Vagina (tissue), 2 donors: ENCODE measurements at places on chromosomes 1 and 21.

- DNase-seq = no peak
Observed at GRCh38 chr21:32782698-32783097, 11.1 kb upstream of the PAXBP1 start.

GRCh38 chr21:34561806-34562205, 49.8 kb upstream of the KCNE1 start:
- no peak for DNase-seq

- no peak for DNase-seq
Observed at GRCh38 chr1:214567481-214567980, 16.1 kb upstream of the PTPN14 start.

DNA sequence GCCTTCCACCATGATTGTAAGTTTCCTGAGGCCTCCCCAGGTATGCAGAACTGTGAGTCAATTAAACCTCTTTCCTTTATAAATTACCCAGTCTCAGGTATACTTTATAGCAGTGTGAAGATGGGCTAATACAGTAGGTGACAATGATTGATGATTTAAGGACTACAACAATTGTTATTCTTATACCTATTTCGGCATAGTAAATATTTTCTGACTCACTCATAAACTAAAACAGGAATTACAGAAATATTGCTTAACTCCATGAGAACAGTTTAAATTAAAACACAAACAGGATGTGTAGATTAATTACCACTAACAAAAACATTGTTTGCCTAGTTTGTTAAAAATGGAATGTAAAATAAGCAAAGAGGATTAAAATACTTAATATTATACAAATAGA, 839.9 kb downstream of the LTN1 start:
- DNase-seq = no peak

DNA sequence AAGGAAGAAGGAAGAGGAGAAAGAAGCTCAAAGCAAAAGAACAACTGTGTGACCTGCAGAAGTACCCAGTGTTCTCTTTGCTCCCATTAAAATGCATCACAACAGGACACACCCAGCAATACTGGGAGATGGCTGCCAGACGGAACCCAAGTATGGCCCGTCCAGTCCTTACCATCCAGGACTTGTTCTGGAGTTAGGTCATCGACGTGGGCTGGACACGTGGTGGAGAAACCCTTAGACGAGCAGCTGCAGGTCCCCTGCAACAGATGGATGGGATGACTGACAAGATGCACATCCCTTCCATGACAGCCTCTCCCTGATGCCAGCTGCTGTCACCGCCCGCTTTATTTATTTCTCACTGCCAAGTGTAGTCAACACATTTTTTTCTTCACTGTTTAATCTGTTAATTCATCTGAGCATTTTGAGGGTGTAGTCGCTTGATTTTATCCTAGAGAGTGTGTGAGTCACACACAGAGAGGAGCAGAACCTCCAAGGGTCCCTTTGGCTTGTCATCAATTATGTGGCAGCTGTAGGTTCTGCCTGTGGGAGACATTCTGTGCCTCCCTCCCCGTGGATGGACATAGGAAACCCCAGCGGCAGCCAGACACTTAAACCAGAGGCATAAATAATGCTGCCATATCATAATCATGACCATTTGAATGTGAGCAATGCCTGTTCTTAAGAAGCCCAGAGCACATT, 80.9 kb downstream of the ABCA4 start:
- DNase-seq = no peak

GRCh38 chr1:63122079-63122478, 200.3 kb upstream of the FOXD3 start:
- no peak for DNase-seq

DNA sequence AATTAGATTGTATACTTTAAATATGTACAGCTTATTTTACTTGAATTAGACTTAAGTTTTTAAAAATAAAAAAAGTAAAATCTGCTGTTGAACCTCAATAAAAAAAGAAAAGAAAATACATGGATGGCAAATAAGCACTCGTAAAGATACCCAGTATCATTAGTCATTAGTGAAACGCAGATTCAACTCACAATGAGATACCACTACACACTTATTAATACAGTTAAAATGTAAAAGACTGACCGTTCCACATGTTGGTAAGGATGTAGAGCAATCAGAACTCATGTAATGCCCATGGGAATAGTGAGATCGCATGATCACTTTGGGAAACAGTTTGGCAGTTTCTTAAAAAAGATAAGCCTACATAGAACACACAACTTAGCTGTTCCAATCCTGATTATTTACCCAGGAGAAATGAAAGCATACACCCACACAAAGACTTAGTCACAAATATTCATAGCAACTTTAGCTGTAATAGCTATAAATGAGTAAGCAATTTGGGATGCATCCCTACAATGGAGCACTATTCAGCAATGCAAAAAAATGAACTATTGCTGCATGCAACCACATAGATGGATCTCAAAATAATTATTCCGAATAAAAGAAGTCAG, 7.3 kb downstream of the SH2D1B start:
- no peak for DNase-seq

GRCh38 chr1:205396967-205397616, 24.8 kb downstream of the LEMD1 start:
- no peak for DNase-seq

- DNase-seq = no peak
Observed at GRCh38 chr1:62437273-62437940, 558 bp downstream of the USP1 start.

GRCh38 chr1:231919886-231920285, 293.3 kb downstream of the DISC1 start:
- DNase-seq = no peak

DNA sequence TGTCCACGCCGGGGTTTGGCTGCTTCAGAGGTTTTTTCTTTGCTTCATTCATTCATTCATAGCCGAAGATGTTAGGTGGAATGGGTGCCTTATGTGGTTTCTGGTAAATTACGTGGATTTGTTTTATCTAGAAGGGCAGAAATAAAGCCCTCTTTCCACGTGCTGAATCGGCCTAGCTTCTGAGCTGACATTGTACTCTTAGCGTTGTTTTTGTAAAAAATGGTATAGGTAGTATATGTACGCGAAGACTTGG, 1.5 kb downstream of the GALNT2 start:
- DNase-seq = no peak

DNA sequence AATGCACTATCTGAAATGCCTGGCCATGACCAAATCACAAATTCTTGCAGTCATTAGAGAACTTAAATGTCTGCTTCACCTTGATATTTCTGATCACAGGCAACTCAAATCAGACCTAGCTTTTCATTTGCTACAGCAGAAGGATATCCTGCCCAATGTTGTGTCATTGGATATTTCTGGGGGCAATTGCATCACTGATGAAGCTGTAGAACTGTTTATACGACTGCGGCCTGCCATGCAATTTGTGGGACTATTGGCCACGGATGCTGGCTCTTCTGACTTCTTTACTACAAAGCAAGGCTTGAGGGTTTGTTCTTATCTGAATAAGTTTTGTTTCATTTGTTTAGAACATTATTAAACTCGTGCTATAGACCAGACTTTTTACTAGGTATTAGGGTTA, 14.9 kb downstream of the ZYG11A start:
- no peak for DNase-seq

GRCh38 chr1:30758785-30759380, 1.3 kb upstream of the LAPTM5 start:
- DNase-seq = no peak

DNA sequence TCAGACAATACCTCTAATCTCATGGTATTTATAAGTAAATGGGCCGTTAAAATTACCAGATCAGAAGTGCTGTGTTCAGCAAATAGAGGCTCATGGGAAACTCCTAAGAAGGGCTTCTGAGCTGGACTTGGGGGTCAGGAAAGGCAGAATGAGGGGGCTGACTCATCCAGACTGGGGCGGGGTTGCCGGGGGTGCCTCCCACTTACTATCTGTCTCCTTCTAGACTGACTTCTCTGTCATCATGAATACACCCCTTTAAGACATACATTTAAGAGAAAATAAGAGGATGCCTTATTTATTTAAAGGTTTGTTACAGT, 96.0 kb upstream of the ERRFI1 start:
- no peak for DNase-seq

GRCh38 chr1:81209461-81209860, 591.3 kb upstream of the ADGRL2 start:
- no peak for DNase-seq

DNA sequence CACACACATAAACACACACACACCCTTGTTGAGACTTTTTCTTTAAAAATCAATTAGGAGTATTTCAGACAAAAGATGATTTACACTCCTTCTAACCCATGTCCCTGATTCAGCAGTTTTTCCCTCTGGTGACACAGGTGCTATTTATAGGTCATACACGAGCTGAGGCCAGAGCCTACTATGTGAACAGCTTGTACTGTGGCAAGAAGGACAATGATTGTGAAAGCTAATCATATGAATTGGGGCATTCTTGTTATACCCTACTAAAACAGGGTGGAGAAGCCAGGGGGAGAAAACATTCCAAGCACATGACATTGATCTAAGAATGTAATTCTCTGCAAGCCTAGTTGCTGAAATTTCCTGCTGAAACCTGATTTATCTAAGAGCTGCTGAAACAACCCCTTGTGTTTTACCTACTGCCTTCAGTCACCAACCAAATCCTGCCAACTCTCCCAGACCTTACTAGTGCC, 60.3 kb downstream of the XCL1 start:
- no peak for DNase-seq

DNA sequence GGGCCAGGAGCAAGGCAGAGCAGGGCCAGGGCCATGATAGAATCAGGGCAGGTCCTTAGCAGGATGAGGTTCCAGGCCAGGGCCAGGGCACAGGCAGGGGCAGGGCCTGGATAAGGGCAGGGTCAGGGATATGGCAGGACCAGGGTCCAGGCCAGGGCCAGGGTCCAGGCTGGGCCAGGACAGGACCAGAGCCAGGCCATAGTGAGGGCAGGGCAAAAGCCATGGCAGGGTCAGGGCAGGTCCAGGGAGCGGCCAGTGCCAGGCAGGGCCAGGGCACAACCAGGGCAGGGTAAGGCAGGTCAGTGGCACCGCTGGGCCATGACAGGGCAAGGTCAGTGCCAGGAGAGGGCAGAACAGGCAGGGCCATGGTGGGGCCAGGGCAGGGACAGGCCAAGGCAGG, 152.2 kb downstream of the LIPI start:
- no peak for DNase-seq

DNA sequence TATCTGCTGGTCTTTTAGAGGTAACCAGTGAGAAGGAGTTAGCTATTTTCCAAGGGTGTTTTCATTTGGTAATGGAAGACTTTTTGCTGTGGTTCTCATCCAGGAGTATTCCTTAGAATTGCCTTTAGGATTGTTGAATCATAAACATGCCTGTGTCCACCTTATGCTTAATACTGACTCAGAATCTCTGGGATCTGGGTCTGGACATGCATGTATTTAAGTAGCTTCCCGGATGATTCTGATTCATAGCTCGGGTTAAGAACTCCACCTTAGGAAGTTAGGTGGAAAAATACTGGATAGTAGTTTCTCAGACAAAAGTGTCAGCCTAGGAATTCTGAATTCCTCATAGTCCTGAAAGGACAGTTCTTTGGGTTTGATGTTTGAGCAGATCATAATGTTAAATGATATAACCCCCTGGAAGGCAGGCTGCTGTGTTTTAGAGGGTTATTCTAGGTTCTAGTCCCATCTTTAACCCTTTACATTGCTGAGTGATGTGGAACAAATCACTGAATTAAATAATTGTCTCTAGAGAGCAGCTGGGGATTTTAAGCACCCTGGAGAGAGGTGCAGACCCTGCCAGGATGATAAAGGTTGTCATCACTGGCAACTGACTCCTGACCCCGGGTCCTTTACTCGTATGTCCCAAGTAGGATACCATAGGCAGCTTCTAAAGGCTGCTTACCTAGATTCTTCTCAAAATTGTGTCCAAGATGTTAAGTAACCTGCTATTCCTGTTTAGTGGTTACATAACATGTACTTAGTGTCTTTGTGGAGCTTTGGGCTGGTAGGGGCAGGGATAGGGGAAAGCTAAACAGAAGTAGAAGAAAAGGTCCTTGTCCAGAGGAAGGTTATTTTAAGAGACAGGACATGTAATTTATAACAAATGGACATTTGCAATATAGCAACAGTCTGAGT, 14.5 kb upstream of the C4BPB start:
- DNase-seq = no peak

- DNase-seq = no peak
Observed at GRCh38 chr1:10736634-10737586, 59.5 kb downstream of the CASZ1 start.

GRCh38 chr1:81780705-81781454, 19.9 kb upstream of the ADGRL2 start:
- DNase-seq = no peak

DNA sequence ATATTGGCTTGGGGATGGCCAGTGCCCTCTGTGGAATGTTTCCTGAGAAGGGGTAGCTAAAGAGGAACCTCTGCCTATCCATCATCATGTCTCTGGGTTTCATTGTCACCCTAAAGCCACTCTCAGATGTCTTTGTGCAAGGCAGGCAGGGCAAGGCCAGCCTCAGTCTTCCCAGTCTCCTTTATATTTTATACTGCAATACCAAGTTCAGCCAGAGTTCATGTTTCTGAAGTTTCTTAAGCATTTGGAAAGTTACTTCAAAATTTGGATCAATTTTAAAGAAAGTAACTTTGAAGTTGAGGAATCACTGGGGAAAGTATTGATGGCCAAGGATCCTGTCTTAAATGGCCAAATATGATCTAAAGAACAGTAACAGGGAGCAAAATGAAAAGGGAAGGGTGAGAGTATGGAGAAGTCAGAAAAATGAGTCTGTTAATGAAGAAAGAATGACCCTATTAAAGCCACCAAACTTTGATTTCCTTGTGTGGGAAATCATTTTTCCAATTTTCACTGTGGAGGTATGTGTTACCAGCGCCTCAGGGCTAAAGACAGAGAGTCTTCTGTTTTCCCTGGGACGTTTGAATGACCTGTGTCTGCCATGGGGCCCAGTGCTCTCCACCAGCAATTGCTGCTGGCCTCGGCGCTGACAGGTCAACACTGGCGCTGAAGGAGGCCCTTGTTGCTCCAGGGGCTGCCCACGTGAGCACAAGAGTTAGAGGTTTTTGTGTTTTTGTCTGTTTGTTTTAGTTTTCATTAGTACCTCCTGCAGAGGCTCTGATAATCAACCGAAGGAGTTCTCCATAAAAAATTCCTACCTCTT, 93.9 kb downstream of the ATP5PO start:
- DNase-seq = no peak

- no peak for DNase-seq
Observed at GRCh38 chr21:38306433-38307141, 49.8 kb downstream of the KCNJ15 start.

DNA sequence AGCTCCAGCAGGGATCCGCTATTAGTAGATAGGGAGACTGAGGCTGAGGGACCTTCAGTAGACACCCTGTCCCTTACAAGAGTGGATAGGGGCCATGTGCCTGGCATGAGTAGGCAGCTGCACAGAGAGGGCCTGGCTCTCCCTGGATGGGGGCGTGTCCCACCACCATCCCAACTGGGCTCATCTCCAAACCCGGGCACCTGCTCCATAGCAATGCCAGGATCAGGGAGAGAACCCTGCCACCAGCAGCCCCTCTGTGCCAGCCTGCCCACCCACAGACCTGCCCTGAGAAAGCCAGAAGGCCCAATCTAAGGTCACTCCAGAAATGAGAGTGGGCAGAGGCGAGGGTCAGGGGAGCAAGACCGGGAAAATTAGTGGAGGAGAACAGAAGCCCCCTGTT, 121.3 kb downstream of the GRIK3 start:
- DNase-seq = peak; percentile 56

GRCh38 chr1:103327054-103327719, 198.3 kb upstream of the RNPC3 start:
- DNase-seq = no peak

- no peak for DNase-seq
Observed at GRCh38 chr1:67818725-67819301, 14.5 kb downstream of the GNG12 start.
